CD4-positive, alpha-beta T cell treated with Interleukin-15 for 1 hour (primary cell): ENCODE measurements at places on chromosomes 13 and 19.
A peak's percentile ranks its signal among the peaks of the same experiment; 100 is the strongest.

- no peak for DNase-seq
Observed at GRCh38 chr13:51846756-51847155, 1.8 kb upstream of the TMEM272 start.

GRCh38 chr13:20513466-20513995 lies 12.1 kb downstream of the CRYL1 start:
- DNase-seq = no peak

DNA sequence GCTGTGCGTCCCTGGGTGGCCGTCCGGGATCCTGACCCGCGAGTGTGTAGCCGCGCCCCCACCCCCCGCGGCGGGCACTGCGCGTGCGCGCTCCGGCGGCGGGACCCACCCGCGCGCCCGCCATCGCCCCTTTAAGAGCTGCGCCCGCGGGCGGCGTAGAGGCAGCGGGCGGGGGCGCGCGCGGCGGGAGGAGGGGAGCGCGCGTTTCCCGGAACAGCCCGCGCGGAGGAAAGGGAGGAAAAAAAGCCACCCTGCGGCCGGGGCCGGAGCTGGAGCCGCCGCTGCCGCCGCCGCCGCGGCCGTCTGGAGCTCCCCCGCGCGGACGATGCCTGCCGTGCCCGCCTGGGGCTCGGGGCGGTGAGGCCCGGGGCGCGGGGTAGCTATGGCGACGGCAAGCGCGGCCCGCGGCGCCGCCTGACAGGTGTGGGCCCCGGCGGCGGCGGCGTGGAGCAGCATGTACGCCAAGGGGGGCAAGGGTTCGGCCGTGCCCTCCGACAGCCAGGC lies at the start of gene SSBP4:
Gene SSBP4, plus strand, starts transcription at position 204 of the 504 bp plus-strand sequence. Its CDS starts 251 bp downstream, at position 455.
- DNase-seq = peak; percentile 76

GRCh38 chr19:10226376-10227025 lies 4.6 kb downstream of the S1PR2 start:
- DNase-seq = no peak

GRCh38 chr13:59686798-59687394 lies 476.8 kb downstream of the DIAPH3 start:
- DNase-seq = no peak

DNA sequence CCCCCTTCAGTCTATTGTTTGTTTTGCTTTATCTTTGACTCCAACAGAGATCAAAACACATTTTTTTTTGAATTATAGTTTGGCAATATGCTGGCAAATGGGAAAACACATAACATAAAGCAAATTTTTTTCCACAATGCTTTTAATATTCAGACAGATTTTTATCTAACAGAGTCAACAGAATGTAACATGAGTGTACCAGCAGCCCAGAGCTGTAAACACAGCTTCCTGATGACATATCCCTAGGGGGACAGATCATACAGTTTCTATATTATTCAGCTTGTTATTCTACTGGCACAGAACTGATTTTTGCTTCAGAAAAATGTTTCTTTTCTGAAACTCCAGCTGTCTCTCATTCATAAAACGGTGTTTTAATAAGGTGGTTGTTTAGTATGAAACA lies 168.8 kb downstream of the OLFM4 start:
- no peak for DNase-seq

DNA sequence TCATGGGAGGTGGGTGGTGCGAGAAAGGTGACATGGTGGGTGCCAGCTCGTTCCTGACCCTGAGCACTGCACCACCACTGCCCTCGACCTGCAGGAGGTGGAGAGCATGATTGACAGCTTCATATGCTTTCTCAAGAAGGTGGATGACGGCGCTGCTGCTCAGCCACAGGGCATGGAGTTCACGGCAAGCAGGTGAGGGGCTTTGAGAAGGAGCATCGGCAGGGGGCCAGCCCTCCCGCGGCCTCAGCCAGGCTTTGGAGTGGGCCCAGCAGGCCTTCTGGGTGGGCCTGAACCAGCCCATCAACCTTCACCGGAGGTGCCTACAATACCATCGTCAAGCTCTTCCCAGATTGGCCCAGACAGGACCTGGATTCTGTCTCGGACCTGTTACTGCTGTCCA lies 18.9 kb upstream of the ZNF14 start:
- DNase-seq = no peak

DNA sequence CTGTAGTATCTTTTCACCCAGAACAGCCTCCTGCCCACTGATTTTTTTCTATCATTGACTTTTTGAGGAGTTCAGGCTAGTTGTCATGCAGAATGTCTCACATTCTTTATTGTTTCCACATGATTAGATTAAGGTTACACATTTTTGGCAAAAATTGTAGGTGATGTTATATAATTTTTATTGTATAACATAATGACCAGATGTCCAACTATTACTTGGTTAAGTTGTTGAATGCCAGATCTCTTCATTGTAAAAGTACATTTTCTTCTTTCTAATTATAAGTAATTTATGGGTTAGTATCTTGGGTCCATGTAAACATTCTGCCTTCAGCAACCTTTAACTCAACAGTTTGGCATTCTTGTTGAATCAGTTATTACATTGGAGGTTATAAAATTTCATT lies 138.4 kb downstream of the POSTN start:
- DNase-seq = no peak

GRCh38 chr13:114264886-114265611 lies 16.4 kb upstream of the UPF3A start:
- DNase-seq = no peak

GRCh38 chr13:40185414-40185813 lies 481.0 kb downstream of the FOXO1 start:
- no peak for DNase-seq

DNA sequence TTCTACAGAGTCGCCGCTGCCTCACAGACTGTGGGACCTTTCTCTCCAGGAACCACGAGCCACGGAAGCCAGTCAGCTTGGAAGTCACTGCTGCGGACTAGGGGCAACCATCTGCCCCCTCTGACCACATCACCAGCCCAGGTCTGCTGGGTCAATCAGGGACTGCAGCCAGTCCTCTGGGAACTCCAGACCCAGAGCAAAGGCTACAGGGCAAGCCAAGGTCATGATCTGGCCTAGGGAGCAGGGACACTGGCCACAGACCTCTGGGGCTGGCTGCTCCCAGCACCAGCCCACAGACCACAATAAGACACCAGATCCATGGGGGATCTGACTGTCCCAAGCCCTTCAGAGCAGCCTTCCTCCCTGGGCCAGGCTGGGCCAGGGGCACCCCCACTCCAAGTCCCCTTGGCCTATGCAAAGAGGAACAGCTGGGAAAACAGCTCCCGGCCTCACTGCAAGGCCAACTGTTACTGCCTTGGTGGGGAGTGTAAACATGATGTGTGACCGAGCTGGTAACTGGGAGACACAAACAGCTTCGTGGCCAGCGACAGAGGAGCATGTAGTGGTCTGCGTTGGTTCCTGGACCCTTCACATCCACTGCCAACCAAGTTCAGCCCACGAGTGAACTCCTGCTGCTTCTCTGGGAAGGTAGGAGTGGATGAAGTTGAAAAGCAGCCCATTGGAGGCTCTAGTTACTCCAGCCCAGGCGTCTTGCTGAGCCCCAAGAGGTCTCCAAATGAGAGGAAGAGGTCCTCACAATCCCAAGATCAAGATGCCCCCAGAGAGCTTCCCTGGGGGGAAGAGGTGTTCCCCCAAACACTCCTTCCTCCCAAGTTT lies 1.5 kb downstream of the AKT2 start:
- DNase-seq = no peak
